Activated CD8-positive, alpha-beta memory T cell treated with anti-CD3 and anti-CD28 coated beads for 24 hours (primary cell): ENCODE measurements at places on chromosomes 7 and 10.

- DNase-seq, result no peak
These were observed 71.1 kb upstream of the CUX1 start for GRCh38 chr7:101746314-101746713.

GRCh38 chr10:24505759-24506158, 217.9 kb downstream of the ARHGAP21 start:
- DNase-seq, result no peak

GRCh38 chr10:112666094-112666493, 219.1 kb downstream of the VTI1A start:
- no peak for DNase-seq

- DNase-seq, result no peak
These were observed 52.6 kb downstream of the GTF2I start for GRCh38 chr7:74709880-74710671.

- DNase-seq, result no peak
These were observed 98.4 kb downstream of the RGS10 start for GRCh38 chr10:119443970-119444660.

GRCh38 chr10:110667620-110668343, 23.6 kb downstream of the RBM20 start:
- DNase-seq, result no peak

DNA sequence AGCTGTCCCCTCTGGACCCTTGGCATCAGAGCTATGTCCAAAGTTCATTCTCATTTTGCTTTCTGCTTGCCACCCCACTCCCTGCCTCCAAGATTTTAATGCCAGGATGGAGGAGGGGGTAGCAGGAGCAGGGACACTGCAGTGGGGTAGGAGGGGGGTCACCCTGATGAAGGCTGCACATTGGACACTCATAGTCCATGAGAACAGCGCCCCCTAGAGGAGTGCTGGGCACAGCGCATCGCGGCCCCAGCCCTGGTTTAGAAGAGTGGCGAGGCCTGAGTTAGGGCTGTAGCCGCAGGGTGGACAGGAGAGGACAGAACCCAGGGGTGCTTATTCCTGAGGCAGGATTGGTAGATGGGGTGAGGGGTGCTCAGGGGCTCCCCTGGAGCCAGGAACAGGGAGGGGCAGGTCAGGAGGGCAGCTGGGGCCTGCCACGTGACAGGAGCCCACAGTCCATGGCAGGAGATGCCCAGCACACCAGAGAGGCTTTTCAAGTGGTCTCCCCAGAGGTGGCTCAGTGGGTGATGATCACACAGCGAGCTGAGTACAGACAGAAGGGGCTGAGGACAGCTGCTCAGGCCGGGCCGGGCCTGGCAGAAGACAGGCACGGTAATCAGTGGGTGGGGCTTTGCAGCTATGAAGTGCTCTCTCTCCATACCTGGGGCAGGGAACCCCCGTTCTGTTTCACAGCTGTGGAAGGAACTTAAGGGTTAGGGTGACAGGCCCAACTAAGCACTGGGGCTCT, 71.4 kb downstream of the NEURL1 start:
- DNase-seq, result peak; percentile 73

DNA sequence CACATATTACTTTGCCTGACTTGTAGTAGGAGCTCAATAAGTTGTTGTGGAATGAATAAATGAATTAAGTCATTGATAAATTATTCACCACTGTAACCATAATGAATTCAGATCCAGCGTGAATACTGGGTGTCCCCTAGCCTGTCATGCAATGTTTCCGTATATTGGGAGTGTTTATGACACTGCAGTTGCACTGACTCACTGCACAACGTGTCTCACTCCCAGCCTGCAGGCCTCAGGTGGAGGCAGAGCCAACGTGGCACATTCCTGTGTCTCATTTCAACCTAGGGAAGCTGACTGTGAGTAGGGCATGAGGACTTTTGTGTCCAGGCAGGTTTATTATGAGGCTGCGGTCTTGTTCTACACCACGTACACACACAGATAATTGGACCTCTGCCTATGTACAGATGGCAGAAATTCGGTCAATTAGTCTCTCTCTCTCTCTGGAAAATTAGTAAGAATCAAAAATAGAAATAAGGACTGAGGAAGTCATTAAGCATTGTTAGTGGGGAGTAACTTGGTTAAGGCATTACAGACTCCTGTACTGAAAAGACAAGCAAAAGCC, 299.1 kb upstream of the IGFBP3 start:
- no peak for DNase-seq

DNA sequence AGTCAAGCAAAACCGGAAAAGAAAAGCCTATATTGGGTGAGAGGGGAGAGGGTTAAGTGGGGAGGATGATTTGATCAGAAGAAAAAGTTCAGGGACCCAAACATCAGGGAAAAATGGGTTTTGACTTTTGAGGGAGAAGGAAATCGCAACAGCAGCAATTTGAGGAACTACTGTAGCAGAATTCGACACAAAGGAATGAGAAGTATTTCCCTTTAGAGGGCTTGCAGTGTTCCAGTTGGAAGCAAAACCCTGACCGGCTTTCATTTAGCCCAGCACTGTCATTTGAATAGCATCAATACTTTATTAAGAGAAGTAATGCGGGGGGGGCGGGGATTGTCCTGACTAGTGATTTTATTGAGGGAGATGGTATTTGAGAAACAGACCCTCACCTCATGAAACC, 37.2 kb upstream of the GATA3 start:
- no peak for DNase-seq

DNA sequence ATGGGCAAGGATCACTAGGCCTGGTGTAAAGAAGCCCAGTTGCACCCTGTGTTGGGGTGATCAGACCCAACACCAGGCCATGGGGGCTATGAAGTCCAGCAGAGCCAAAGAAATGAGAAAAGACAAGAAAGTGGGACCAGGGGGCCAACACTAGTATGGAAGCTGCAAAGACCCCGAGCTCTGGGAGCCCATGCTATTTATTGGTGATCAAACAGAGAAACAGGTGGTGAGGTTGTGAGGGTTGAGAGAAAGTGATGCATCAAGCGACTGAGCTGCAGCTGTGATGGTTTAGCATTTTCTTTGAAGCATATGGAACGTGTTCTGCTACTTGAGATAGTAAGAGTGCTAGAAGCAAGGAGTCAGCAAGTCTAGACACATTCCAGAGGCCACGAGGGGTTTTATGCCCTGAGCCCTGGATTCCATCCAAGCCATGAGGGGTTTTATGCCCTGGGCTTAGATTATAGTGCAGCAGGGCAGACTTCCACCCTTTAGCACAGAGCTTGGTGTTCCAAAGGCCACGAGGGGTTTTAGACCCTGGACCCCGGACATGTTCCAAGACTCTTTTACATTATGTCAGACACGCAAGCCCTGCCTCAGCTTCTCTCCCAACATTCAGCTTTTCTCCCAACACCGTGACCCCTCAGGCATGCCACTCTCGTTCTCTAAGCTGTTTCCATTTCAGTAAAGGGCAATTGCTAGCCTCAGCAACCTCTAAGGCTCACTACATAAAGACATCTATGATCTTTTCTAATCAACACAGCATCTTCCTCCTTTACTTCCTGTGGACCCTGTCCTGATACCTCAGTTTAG, 43.1 kb upstream of the GPAM start:
- no peak for DNase-seq

DNA sequence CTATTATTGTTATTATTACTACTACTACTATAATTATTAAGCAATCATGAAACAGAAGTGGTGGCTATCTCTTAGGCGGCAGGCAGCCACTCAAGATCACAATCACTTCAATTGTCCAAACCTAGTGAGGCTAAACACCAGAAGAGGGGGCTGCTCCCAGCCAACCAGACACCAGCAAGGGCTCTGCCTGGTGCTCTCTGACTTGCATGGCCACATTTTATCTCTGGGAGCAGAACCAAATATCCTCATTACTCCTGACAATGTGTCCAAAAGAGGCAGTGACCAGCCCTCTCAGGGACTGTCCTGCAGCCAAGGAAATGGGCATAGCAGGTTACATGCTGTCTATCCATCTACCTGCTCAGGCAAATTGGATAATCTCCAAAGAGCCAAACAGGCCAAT, 187.4 kb upstream of the PDE1C start:
- DNase-seq, result no peak

- DNase-seq, result no peak
These were observed 101.7 kb downstream of the HOXA1 start for GRCh38 chr7:26993816-26994810.

DNA sequence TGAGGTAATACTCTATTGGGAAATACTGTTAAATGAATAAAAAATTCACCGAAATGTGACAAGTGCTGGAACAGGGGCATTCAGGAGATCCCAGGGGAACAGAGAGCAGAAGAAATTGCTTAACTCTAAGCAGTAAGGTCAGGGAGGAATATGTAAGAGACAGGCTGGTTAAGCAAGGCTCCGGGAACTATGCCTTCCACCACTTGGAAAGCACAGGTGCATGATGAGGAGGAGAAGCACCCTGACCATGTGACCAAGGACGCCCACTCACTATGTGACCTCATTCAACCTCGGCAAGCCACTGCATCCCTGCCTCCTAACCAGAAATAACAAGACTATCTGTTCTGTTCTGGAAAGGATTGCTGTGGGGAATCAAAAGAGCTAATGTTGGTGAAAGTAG, 218.4 kb downstream of the ELMO1 start:
- DNase-seq, result no peak

DNA sequence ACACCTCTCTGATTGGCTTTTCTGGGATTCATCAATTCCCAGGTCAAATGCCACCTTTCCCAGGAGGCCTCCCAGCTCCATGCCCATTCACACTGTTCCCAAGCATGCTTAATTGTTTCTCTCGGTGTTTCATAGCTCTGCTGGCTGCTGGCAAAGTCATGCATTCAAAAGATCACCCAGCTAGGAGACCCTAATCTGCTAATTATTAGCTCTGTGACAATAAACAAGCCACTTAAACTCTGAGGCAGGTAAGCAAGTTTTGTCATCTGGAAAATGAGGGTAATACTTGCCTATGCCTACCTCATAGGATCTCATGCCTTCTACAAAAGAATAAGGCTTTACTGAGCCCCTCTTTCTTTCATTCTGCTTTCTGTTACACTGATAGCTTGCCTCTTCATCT, 828 bp upstream of the KEL start:
- DNase-seq, result no peak

GRCh38 chr10:3281941-3282673, 109.5 kb upstream of the PITRM1 start:
- DNase-seq, result no peak

- DNase-seq, result no peak
These were observed 164.6 kb downstream of the AUTS2 start for GRCh38 chr7:69762821-69763352.

GRCh38 chr10:62960416-62960815, 144.2 kb upstream of the EGR2 start:
- no peak for DNase-seq

DNA sequence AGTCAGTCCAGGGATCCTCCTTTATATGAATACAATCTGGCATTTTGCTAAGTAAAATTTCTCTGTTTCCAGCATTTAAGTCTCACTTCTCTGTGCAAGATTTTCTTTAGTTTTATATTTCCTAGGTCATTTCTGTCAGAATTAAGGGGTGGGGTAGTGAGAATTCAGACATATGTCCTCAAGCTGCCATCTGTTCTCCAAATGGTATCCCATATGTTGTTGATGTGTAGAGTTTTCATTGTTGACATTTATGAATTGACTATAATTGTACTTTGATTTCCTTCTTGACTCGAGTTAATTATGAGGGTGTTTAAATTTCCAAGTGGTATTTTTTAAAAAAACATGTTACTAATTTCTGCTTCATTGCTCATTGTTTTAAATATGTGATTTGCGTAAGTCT, 148.8 kb downstream of the NPSR1 start:
- DNase-seq, result no peak

DNA sequence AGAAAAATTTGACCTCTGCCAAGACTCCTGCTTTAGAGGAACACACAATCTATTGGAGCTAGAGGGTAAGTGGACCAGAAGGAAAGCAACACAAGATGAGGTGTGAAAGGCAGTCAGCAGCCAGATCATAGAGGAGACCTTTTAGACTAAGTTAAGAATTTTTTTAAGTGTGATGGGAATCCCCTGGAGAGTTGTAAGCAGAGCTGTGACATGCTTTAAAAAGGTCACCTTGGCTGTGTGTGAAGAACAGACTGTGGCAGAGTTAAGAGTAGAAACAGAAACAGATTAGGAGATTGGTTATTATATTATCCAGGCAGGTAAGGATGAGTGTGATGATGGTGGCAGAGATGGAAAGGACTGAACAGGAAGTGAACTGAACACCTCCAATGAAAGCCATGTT, 23.5 kb downstream of the CPEB3 start:
- DNase-seq, result no peak

DNA sequence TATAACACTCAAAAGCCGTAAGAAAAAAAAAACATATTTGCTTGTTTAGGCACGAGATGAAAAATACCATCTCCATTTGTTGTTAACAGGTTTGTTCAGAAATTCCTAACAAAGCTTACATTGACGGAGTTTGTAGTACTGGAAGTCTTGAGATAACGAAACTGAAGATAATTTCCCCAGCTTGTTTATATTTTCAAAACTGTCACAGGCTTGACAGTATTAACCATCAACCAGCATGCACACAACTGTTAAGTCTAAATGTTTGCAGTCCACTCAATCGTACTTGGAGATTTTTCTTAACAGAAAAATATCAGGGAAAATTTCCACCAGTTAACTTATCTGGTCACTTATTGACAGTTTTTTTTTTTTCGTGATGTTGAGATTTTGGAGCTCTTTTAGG, 68.5 kb downstream of the ITGA8 start:
- DNase-seq, result no peak
